ENCODE measurements at places on chromosomes 1 and 21.

DNA sequence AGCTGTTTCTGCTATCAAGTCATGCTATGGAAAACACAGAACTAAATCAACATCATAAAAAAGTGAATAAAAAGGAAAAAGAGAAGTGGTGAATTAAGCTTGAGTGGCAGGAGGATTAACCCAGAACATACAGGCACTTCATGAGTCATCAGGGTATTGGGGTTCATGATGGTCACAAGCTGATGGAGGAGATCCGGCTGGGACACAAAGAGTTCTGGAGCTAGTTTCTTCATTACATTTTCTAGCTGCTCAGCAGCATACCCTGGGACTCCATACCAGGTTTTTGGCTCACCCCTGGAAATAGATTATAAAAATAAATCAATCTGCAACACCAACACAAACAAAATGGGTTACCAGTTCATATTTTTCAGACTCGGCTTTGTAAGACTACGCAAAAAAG is 42.5 kb upstream of the SYT2 start:
- DNase-seq, result no peak

GRCh38 chr1:155261852-155262673 is at the start of gene SCAMP3:
Gene SCAMP3 (minus strand): TSS chr1:155262360. CDS start chr1:155262151, 209 bp downstream.
- DNase-seq, result peak; percentile 87

GRCh38 chr1:85911742-85912141 is 203.5 kb upstream of the ZNHIT6 start:
- DNase-seq, result no peak

GRCh38 chr1:218339267-218339831 is 5.8 kb upstream of the TGFB2 start:
- DNase-seq, result no peak

DNA sequence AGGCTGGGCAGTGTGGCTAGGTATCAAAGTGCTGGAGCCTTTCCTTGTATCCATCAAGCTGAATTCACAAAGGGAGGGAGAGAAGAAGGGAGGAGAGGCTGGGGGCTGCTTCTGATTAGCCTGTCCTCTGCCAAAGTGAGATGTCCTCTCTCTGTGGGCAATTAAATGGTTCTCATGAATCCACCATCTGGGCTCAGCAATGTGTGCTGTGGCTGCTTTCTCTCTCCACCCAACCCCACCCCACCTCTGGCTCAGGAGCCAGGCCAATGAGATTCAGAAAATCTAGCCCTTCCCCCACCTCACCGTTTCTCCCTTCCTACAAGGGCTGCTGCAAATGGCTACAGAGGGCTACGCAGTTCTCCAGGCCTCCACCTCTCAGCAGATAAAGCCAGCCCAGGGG is 154.6 kb downstream of the TENT5C start:
- DNase-seq, result no peak

GRCh38 chr1:178739285-178740045 is 14.4 kb downstream of the RALGPS2 start:
- DNase-seq, result no peak

DNA sequence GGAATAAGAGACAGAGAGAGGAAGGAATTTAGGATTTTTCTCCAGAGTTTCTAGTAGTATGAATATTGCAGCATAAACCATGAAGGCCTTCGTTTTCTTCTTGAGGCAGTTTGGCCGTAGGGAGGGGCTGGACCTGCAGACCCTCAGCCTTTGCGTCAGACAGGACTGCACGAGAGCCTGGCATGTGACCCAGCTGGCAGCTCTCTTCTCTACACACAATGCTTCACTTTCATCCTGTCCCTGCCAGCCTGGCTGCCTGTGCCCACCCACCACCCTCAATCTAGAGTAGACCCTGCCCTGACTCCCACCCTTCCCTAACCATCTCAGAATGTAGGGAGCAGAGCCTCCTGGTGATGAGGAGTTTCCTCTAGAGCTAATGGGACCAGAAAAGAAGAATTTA is 1.6 kb downstream of the CA14 start:
- no peak for DNase-seq

GRCh38 chr1:34778381-34778780 is 2.6 kb upstream of the GJB3 start:
- DNase-seq, result no peak
